NCI-H446 (cell line): ENCODE measurements at places on chromosomes 12 and 14.

DNA sequence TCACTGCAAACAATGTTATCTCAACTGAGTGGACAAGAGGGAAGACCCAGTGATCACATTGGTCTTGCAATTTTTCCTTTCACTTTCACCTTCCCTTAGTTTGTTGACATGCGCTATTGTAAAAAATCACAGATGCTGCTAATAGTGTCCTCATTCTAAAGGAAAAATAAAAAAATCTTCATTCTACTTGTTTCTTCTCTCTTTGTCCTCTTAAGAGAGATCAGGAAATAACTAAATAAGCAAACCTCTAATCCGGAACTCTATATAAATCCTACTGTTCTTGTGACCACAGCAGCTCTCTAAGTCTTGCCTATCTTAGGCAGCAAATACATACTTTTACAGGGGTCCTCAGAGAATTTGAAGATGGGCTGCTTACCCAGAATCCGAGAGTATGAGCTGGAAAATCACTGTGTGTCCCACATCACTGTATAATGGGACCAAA is 257.7 kb downstream of the NAV3 start:
- DNase-seq, result no peak

DNA sequence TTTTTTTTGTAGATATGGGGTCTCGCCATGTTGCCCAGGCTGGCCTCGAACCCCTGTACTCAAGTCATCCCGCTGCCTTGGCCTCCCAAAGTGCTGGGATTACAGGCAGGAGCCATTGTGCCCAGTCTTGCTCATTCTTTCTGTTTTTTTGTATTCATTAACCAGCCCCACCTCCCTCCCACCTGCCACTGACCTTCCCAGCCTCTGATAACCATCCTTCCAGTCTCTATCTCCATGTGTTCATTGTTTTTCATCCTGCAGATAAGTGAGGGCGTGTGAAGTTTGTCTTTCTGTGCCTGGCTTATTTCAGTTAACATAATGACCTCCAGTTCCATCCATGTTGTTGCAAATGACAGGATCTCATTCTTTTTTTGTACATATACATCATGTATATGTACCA is 19.0 kb downstream of the MYL2 start:
- DNase-seq, result no peak

DNA sequence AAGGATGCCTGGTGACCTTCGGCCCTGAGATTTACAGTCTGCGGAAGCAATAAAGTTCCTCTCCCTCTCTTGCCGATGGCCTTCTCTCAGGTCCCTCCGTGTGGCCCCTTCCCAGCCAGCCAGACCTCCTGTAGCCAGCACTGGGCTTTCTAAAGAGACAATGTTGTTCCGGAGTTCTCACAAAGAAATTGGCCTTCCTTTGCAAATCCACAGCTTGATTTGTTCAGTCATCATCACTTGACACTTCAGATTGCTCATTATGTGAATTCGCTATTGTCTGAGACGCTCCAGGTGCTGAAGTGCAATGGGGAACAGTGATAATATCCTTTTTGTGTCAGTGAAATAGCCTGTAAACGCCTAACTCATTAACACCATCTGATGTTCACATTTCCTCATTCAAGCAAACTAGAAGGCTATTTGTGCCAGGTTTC is 43.7 kb upstream of the GPHB5 start:
- no peak for DNase-seq

DNA sequence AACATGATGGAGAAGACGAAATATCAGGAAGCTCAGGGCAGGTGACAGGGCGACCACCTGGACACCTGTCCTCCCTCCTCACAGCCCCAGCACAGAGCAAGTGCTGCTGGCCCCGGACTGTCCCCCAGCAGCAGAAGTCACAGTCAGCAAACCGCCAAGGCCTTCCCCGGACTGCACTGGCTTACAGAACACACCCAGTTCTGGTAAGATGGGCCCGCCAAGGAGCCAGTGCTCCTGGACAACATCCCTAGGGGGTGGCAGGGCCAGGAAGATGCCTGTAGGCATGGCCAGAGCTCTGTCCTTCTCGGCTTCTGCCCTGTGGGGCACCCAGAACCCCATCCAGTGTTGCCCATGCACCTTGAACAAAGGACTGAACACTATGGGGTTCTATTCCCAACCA is 77.9 kb downstream of the BCL11B start:
- DNase-seq, result no peak

GRCh38 chr14:50666772-50667683 is 1.1 kb downstream of the SAV1 start:
- DNase-seq, result peak; percentile 4

- peak; percentile 45 for DNase-seq
Measured at GRCh38 chr14:61837336-61838229, 75.4 kb downstream of the SNAPC1 start.

GRCh38 chr14:50542941-50543418 is 10.6 kb upstream of the MAP4K5 start:
- DNase-seq, result peak; percentile 59

GRCh38 chr12:52032446-52032803 is 18.8 kb upstream of the NR4A1 start:
- DNase-seq, result peak; percentile 37

DNA sequence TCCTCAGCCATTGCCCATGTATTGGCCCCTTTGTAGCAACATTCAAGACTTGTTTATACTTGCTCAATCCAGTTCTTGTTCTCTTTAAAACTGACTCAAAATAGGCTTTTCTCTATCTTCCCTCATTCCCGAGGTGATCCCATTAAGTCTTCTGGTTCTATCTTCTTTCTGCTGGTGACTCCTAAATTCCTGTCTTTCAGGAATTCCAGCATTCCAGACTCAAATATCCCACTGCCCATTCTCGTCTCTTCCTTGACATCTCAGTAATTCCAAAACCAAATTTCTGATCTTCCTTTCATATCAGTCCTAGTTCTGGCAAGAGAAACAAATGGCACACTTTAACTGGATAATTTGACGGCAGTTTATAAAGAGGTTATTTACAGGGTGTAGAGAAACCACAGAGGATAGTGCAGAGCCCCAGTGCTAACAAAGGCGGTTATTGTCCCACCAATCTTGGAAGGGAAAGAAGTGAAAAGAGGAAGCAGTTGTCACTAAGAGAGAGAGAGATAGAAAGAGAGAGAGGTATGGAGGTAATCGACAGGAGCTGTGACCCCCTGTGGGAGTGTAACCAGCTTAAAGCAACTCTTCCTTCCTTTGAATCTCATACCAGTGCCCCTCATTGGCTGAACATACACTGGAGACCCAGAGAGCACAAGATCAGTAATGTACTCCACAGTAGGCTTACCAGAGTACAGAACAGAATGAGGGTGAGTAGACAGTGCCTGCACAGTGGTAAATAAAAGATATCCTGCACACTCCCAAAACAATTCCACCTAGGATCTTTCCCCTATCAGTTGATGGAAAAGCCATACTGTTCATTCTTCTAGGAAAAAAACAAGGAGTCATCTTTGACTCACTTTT is 177.6 kb upstream of the LMNTD1 start:
- DNase-seq, result no peak

GRCh38 chr12:52036587-52037171 is 14.6 kb upstream of the NR4A1 start:
- DNase-seq, result no peak

DNA sequence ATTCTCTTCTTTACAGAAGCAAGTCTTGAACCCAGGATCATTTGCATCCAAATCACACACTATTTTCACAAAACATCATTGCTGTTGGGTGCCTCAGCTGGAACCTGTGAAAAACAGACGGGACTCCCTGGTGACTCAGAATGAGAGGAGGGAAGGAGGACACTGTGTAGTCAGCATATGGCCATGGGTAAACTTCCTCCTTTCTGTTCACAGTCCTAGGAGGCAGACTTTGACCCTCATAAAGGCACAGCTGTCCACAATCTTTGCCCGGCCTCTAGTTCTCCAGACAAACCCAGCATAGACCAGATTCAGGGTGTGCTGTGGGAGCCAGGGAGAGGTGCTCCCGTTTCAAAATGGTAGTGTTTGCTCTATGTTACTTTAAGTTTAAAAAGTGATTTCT is 62.0 kb downstream of the DYRK2 start:
- DNase-seq, result peak; percentile 31

- DNase-seq, result no peak
Measured at GRCh38 chr14:101078892-101079221, 175.3 kb upstream of the RTL1 start.

GRCh38 chr14:90246936-90247335 is 9.4 kb upstream of the PSMC1 start:
- no peak for DNase-seq

DNA sequence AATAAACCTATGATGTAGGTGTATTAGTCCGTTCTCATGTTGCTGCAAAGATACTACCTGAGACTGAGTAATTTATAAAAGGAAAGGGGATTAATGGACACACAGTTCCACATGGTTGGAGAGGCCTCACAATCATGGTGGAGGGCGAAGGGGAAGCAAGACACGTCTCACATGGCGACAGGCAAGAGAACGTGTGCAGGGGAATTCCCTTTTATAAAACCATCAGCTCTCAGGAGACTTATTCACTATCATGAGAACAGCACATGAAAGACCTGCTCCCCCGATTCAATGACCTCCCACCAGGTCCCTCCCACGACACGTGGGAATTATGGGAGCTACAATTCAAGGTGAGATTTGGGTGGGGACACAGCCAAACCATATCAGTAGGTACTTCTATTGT is 58.7 kb upstream of the DICER1 start:
- no peak for DNase-seq

GRCh38 chr12:15534874-15535273 is 212.6 kb downstream of the PTPRO start:
- DNase-seq, result no peak

DNA sequence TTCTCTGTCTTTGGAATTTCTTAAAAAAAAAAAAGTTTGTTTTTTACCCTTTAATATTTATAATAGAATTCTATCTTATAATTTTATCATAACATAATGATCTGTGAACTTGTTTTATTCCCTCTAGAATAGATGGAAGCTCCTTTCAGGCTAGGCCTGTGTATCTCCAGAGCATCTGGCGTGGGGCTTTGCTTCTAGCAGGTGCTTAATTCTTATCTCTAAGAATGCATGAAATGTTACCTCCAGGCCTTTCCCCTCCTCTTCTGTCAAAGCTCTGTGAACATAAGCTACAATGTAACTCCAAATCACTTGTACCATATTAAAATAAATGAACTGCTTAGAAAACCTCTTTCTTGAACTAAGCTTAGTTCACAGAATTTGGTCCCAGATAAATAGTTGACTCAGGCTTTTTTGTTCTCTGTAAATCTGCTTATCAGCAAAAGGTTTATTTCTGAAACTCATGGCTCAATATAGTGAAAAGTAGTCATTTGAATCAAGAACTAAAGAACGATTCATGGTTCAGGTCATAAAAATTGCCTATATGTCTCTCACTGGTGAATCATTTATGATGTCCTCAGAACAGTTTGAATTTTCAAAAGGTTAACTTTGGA is 407.1 kb downstream of the TRHDE start:
- no peak for DNase-seq

DNA sequence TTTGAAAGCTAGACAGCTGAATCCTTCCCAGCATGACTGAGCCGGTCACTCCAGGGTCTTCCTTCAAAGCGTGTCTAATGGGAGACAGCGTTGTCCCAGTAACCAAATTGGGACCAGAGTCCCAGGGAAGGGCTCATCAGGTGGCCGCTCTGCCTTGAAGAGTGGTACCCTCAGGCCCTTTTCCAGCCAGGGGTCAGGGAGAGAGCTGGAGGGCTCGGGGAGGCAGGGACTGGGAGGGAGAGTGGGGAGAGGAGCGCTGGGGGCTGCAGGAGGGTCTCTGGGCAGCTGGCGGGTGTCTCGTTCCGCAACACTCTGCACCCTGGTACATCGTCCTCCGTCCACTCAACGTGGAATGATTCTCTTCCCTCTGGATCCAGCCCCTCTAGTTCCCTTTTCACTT is 1.6 kb upstream of the RTL1 start:
- no peak for DNase-seq

DNA sequence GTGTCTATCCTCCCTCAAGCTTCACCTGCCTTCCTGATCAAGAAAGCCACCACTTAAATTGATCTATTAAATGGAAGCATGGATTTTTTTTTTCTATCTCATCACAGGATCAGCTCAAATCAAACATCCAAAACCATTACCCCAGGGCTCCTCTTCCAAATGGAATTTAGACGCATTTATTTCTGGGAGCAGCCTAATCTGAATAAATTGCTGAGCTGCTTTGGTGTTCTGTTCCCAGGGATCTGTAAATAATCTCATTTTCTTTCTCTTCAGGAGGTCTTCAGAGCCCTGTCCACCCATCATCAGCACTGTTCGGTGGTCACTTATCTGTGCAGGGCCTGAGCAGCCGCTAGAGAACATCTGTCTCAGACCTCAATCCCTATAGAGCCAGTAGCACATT is 695.4 kb upstream of the TMEM132C start:
- no peak for DNase-seq
